Frontal cortex (tissue), 4 donors: ENCODE measurements at places on chromosomes 7 and 10.

- DNase-seq: no peak
Measured at GRCh38 chr10:131077031-131077430, 234.5 kb downstream of the TCERG1L start.

DNA sequence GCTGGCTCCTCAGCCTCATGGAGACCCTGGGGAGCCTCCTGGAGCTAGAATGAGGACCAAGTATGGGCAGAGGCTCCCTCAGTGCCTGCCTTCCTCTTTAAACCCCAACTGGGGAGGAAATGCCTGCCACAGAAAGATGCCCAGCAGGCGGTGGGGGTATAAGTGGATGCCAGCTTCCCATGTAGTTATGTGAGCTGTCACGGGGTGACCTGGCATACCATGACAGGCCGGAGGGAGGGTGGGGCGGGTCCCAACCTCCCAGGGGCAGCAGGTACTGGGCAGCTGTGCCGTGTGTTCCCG, 35.0 kb downstream of the COL13A1 start:
- no peak for DNase-seq

DNA sequence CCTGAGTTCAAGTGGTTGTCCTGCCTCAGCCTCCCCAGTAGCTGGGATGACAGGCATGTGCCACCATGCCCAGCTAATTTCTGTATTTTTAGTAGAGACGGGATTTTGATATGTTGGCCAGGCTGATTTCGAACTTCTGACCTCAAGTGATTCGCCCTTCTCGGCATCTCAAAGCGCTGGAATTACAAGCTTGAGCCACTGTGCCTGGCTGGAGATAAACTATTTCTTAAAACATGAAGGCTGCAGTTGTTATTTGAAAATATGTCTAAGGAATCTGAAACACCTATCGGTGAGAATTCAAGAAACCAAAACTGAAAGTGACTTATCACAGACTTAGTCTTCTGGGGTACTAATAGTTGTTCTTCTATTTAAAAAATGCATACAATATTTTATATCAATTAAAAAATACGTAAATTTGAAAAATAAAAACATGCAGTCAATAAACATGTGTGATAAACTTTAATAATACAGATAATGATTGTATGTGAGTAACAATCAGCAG, 176.9 kb upstream of the PRSS58 start:
- DNase-seq: no peak

GRCh38 chr10:68218786-68219185, 13.1 kb downstream of the ATOH7 start:
- DNase-seq: no peak

DNA sequence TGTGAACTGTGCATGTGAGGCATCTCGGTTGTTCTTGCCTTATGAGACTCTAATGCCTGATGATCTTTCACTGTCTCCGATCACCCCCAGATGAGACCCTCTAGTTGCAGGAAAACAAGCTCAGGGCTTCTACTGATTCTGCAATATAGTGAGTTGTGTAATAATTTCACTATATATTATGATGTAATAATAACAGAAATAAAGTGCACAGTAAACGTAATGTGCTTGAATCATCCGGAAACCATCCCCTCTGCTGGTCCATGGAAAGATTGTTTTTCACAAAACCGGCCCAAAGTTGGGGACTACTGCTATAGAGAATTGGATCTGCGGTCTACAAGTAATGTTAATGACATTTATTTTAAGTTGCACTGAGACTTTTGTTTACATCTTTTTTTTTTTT, 126.7 kb downstream of the TPST1 start:
- DNase-seq: no peak

DNA sequence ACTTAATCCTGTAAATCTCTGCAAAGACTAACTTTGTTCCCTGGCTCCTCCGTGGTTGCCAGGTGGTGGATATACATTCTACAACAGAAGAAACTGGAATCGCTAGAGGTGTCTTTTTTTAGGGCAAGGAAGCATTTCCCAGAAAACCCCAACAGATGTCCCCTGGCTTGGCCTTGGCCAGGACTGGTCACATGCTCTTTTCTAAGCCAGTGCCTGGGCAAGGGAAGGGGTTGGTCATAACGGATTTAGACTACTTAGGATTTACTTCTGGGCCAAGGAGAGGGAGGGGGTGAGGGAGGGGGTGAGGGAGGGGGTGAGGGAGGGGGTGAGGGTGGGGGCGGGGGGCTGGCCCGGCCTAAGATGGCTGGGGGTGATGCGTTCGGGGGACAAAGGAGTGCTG, 105.7 kb downstream of the SNX10 start:
- no peak for DNase-seq

- DNase-seq: no peak
Measured at GRCh38 chr7:3270362-3270761, 30.7 kb upstream of the SDK1 start.

DNA sequence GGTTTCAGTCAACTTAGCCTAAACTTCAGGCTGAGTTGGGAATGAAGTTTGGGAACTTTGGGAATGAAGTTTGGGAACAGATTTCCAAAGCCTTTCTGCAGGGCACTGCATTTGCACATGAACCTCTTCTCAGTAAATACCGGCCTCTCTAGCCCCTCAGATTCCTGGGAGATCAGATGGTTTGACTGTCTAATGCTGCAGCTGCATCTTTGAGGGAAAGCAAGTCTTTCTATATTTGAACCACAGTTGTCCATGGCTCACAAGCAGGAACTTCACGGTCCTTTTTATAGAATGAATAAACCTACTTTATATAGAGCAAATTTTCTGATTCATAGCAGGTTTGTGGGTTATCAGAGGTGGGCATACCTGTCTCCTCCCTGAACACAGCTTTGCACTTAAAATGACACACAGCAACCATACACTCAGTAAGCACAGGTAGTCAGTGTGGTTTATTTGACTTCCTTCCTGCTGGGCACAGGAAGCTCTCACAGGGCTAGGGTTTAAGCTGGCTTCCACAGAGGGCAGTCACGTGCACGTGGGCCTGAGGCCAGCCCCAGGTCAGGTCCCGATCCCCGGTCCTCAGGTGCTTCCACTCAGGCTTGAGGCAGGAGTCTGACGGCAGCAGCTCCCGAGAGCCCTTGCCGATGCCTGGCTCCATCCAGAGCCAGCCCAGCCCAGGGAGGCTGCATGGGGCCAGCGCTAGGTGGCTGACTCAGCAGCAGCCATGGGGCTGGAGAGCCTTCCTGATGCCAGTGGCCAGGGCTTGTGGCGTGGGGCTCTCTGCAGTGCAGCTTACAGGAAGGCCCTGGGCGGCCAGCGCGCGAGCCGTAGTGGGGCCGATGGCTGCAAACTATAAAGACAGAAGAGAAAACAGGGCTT, 12.8 kb upstream of the MMP21 start:
- DNase-seq: no peak

DNA sequence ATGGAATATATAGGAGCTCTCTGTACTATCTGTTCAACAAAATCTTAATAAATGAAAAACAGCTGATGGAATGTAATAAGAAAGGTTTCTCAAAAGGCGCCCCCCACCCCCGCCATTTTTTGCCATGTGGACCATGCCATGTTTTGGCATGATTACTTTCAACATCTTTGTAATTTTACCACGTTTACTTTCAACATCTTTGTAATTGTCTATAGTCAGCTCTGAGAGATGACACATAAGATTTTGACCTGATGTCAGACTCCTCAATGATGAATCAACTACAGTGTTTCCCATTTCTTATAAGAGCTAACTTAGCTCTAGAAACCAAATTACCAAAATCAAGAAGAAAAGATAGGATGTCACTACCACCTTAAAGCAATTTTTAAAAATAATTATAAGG, 144.9 kb upstream of the AHR start:
- DNase-seq: no peak

GRCh38 chr7:98202367-98203195, 8.7 kb upstream of the BHLHA15 start:
- no peak for DNase-seq

DNA sequence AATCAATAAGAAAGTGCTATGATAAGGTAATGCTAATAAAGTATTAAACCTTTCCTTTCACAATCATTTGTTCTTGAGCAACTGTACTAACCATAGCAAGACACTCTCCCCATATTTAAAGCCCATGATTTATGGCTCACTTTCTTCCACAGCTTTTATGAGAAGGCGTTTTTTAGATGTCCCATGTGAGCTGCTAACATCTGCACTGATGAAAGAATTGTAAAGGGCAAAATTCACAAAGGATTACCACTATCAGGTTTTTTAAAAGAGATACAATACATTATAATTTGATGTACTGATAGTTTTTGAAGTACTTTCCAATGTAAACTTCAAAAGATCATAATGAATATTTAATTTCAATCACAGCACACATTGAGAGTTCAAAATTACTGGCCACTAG, 75.7 kb downstream of the RNLS start:
- no peak for DNase-seq

- no peak for DNase-seq
Measured at GRCh38 chr10:124239134-124239533, 145.7 kb upstream of the CHST15 start.

- no peak for DNase-seq
Measured at GRCh38 chr7:95263785-95264362, 60.5 kb downstream of the PON1 start.

DNA sequence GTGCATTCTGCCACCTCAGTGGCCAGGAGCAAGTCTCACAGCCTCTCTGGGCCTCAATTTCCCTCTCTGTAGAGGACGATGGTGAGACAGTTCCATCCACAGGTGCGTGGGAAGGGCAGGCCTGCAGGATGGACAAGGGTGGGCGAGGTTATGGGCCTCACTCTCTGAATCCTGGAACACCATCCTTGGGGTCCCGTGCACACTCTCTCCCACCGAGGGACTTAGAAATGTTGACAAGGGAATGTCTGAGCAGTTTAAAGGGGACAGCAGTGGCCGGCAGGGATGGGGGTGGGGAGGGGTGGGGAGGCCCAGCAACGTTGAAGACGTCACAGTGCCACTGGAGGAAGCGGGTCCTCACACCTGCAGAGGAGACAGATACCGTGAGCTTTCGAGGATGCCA, 111.5 kb downstream of the FOXL3 start:
- no peak for DNase-seq

GRCh38 chr7:17307558-17307957, 9.1 kb downstream of the AHR start:
- DNase-seq: no peak

GRCh38 chr10:80441831-80442230, 12.3 kb upstream of the TSPAN14 start:
- DNase-seq: no peak
